ENCODE measurements at places on chromosomes 1 and 21.

DNA sequence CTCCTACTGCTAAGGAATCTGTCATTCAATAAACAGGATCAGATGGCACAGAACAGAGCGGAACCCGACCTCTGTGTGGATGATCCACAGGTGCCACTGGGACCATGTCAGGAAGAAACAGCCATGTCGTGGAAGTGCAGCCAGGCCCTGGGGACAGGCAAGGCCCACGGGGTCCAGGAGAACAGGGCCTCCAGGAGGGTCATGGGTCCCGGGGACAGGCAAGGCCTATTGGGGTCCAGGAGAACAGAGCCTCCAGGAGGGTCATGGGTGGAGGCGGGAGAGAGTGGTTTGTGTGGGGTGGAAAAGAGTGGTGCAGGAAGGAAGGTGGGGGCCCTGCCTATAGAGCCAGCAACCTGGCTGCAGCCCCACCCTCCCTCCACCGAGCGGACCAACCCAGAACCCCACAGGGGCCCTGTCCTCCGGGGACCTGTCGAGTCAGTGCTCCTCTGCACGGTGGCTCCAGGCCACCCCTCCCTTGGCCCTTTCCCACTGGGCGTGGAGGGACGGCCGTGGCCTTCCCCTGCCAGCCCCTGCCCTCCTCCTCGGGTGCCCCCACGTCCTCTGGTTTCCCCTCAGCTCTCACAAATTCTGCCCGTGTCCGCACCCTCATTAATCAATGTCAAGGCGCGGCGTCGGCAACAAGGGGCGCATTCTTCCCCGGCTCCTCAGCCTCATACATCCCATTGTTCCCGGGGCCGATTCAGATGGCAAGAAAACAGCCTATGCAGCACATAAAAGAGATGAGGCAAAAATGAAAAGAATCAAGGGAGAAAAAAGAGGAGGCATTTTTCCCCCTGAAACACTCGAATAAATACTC is 146.4 kb downstream of the PRDM16 start:
- DNase-seq, result no peak

- DNase-seq, result no peak
Measured at GRCh38 chr1:156241311-156241811, 623 bp upstream of the BGLAP start.

- no peak for DNase-seq
Measured at GRCh38 chr1:22584001-22584562, 20.8 kb downstream of the EPHA8 start.

DNA sequence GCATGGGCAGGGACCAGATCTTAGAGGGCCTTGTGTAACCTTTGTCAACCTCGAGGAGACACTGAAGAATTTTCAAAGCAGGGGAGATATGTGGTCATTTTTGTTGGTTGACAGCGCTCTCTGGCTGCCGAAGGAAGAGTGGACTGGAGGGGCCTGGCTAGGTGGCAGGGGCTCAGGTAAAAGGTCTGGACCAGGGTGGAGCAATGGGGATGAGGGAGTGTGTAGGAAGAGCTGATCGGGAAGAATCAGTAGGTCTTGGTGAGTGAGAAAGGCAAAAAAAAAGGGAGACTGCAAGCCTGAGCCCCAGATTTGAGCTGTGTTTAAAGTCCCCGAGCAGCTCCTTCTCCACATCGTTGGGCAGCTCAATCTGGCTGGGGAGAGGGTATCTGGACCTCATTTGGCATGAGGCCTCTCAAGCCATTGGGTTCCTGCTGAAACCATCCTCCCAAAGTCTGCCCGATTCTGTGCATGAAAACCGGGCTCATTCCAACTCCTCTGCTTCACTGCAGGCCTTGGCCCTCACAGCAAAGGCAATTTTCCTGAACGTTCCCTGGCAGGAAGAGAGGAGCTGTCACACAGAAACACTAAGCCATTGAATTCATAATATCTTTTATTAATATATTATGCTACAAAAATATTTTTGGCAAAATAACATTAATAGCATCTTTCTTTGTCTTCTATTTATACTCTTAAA is 237.1 kb downstream of the TRABD2B start:
- DNase-seq, result no peak

GRCh38 chr1:27147842-27148518 is 6.9 kb downstream of the SLC9A1 start:
- no peak for DNase-seq

GRCh38 chr1:152188673-152189591 is 29.9 kb upstream of the RPTN start:
- DNase-seq, result peak; percentile 6

- DNase-seq, result no peak
Measured at GRCh38 chr1:207152792-207153468, 48.9 kb downstream of the C4BPA start.

GRCh38 chr1:246005067-246005466 is 502.0 kb downstream of the SMYD3 start:
- DNase-seq, result no peak

DNA sequence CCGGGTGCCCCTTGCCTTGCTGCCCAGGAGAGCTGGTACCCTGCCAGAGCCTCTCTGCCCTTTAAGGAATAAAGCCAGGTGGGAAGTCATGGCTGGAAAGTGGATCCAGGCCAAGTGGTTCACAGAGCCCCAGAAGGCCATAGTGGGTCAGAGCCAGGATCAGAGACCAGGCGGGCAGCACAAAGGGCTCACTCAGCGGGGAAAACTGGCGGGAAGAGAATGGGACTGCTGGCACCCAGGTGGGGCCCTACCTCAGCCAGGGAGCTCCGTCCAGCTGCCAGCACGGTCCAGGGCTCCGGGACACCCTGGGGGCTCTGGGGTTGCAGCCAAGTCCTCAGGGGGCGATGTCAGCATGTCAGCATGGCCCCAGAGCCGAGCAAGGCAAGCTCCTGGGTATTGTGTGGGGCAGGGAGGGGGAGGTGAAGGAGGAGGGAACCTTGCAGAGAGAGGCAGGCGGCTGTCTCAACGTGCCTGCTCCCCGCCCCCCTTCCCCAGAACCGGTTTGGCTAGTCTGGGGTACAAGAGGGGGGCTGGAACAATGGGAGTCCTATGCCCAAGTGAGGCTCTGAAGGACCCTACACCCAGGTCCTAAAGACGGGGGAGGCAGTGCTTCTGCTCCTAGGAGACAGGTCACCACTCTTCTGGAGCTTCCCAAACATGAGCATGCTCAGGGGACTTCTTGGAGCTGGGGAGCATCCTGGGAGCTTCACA is at the start of gene ARHGEF19:
TSS of gene ARHGEF19 (minus strand) at position 402 of the 711 bp plus-strand sequence. CDS start 3,598 bp downstream, outside the sequence.
- peak; percentile 94 for DNase-seq

- DNase-seq, result no peak
Measured at GRCh38 chr1:32962248-32962896, 2.2 kb downstream of the RNF19B start.

DNA sequence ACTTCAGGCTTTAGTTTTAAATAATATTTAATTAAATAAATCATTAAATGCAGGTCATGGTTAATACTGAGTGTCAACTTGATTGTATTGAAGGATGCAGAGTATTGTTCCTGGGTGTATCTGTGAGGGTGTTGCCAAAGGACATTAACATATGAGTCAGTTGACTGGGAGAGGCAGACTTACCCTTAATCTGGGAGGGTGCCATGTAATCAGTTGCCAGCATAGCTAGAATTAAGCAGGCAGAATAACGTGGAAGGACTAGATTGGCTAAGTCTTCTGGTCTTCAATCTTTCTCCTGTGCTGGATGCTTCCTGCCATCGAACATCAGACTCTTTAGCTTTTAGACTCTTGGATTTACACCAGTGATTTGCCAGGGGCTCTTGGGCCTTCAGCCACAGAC is 85.3 kb downstream of the MAP3K21 start:
- DNase-seq, result no peak

- DNase-seq, result no peak
Measured at GRCh38 chr1:171769754-171770153, 11.7 kb upstream of the METTL13 start.

DNA sequence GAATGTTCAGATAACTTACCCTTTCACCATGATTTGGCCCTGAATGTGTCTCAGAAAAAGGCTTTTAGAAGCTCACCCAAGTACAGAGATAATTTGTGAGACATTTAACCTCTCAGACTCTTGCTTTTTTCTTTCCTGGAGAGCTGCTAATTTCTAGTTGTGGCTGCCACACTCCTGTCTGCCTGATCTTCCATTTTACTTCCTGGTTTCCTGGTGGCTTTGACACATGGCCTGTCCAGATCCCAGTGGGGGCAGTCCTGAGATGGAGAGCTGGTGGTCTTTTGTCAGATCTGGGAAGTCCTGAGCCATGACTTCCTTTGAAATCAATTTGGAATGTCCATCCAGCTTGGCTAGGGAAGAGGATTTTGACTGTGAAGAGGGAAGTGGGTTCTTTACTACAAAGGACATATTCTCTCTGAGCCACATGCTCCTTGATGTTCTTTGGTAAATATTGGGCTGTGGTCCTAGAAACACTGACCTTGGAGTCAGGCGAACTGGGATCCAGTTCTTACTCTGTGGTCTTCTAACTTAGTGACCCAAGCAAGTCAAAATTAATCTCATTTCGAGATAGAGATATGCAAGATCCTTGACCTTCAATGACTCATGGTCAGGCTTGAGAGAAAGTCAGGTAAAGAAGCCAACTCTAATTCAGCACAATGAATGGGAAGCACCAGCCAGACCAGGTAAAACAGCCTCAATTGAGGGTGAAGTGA is 78.0 kb upstream of the HSD17B7 start:
- DNase-seq, result no peak

GRCh38 chr1:19013826-19014548 is 57.5 kb upstream of the IFFO2 start:
- no peak for DNase-seq

DNA sequence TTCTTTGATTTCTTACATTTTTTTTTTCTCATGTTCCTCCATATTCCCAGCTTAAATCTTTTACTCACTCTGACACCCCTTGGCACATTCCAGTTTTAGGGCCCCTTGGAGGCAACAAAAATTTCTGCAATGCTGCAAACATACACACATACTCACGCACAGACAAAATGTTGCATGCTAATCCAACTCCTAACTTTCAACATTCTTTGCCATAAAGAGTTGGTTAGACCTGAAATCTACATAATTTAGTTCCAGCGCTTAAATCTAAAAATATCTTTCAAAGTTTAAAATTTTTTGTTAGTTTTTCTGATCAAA is 103.9 kb downstream of the PTPN14 start:
- no peak for DNase-seq

GRCh38 chr1:243663651-243664050 is 186.4 kb downstream of the AKT3 start:
- DNase-seq, result no peak

DNA sequence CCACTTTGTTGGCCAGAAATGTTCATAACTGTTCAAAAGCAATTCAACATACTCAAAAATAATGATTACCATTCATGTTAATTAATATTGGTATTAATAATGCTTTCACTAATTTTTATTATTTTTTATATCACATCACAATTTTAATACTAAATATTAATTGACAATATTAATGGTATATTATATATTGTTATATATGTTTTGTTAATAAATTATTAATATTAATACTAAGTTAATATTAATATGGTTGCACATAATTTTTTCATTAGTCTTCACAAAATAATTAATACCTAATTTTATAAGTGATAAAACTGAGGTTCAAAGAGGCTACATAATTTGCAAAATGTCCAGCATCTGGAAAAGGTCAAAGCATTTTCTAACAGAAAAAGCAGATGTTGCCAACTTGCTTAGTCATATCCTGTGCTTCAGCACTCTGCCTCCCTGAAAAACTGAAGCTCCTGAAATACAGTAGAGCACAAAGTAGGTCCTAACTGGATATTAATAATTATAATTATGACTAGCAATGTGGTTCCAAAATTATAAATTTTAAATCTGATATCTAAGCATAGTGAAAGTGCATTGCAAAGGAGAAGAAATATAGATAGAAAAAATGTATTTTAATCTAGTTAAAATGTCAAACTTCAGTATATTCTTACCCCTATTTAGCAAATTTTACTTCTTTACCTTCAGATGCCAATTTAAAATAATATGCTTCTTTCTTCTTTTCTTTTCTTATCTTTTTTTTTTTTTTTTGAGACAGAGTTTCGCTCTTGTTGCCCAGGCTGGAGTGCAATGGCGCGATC is 123.2 kb upstream of the TNFSF4 start:
- no peak for DNase-seq

DNA sequence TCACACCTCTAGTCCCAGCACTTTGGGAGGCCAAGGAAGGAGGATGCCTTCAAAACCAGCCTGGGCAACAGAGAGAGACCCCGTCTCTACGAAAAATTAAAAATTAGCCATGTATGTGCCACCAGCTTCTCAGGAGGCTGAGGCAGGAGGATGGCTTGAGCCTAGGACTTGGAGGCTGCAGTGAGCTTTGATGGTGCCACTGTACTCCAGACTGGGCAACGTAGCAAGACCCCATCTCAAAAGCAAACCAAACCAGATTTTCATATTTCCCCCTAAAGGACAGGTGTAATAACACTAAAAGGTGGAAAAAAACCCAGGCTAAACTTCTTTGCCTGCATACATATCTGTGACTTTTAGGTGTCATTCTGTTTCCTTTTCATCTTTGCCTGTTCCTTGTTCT is 3.7 kb downstream of the UCK2 start:
- no peak for DNase-seq

- DNase-seq, result no peak
Measured at GRCh38 chr1:229253151-229253974, 17.5 kb upstream of the RAB4A start.

DNA sequence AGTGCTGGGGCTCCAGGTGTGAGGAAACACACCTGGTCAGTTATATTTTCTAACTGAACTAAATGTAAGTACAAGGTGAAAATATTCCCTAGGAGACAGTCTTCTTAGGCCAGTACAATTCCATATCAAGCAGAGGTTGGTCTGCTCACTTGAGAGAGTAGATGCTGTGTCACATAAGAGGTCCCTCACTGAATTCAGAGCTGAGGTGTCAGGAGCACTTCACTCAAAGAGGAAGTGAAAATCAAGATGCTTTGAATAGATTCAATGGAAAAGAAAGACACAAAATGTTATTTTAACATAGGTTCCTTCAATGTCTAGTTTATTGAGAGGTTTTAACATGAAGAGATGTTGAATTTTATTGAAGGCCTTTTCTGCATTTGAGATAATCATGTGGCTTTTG is 4.3 kb upstream of the FCRL3 start:
- no peak for DNase-seq

GRCh38 chr1:43542527-43543458 is 12.1 kb downstream of the PTPRF start:
- DNase-seq, result no peak

GRCh38 chr21:19010996-19011395 is 607.4 kb upstream of the TMPRSS15 start:
- DNase-seq, result no peak

GRCh38 chr1:42720868-42721267 is 19.2 kb downstream of the CLDN19 start:
- DNase-seq, result no peak

Data from NCI-H1105 (cell line).